ENCODE measurements at places on chromosomes 12 and 14.

DNA sequence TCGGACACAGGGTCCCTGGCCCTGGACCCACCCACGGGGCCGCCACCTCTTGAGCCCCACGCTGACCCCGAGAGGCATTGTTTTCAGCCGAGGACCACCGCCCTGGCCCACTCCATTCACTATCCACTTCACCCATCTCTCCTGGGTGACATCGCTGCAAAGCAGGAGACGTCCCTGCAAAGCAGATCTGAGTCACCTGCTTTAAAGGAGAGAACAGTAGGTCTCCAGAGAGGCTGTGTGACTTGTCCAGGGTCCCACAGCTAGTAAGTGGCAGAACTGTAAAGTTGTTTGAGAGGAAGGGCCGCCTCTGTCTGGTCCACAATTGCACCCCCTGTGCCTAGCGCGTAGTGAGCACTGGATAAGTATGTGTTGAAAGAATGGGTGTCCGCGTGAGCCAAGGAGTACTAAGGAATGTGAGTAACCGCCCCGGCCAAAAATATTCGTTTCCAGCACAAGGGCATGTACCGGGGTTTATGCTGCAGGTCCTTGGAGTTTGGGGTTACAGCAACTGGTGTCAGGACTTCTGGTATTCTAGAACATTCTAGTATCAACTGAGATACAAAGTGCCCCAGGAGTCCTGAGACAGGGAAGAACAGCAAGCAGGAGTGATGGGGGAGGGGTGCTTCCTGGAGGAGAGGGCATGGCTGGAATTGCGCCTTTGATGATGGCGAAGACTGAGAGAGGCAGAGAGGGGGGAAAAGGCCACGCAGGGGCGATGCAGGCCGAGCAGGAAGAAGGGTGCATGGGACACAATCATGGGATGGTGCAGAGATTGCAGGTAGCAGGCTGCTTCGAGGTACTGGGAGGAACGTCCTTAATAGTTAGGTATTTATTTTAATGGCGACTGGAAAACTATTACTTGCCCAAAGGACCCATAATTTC lies 91.1 kb downstream of the SCARB1 start:
- DNase-seq = no peak

DNA sequence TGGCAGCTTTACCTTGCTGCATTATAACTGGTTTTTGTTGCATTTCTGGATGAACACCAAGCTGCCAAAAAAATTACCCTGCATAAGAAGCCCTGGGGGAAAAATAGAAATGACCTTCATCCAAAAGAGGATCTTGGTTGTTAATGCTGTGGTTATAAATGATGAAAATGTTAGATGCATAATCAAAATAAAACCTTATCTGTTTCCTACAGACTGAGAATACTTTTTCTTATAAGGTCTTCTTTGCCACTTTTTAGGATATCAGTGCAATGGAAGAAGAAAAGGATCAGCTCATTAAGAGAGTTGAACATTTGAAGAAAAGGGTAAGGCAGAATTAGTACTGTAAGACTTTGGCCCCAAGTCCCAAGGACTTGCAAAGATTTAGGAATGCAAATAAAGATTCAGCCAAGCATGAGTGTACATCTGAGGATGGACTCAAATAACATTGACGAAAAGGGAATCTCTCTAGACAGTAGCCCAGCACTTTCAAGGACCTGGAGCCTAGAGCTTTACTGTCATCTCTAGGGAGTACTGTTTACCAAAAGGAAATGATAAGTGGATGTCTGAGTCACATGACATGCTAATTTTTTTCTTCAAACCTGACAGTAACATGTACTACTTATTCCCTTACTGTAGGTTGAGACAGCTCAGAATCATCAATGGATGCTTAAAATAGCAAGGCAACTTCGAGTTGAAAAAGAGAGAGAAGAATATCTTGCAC lies 10.7 kb downstream of the IFT81 start:
- DNase-seq = no peak

- DNase-seq = no peak
Observed at GRCh38 chr12:105706321-105706972, 376.0 kb downstream of the C12orf75 start.

GRCh38 chr12:48122065-48122834 lies 3.1 kb downstream of the PFKM start:
- DNase-seq = no peak

DNA sequence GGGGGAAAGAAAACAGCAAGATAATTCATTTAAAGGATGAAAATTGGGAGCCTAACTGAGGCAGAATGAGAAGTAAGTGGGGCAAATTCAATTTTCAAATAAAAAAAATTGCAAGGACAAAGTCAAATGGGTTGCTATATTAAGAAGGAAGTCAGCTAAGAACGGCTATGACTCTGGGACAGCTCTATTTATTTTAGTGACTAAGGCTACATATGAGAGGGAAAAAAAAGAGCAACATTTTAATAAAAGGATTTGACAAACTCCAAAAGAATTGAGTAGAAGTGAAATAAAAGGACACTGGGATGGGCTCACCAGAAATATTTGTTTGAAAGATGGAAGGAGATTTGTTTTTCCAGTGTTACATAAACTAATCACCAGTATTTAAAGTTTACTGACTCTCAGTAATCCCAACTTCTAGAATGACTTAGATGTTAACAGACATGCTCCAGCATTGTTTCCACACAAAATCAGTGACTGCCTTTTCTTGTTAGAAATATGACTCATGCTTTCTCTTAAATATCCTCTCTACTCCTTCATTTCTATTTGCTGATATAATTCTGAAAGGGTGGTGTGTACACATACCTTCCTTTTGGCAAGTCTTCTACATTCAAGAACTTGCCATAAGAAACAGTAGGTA lies 198.5 kb downstream of the SLC25A21 start:
- DNase-seq = no peak

GRCh38 chr14:59582161-59582560 lies 5.5 kb upstream of the CCDC175 start:
- no peak for DNase-seq

GRCh38 chr14:64159588-64159987 lies 134.6 kb downstream of the ESR2 start:
- DNase-seq = no peak

DNA sequence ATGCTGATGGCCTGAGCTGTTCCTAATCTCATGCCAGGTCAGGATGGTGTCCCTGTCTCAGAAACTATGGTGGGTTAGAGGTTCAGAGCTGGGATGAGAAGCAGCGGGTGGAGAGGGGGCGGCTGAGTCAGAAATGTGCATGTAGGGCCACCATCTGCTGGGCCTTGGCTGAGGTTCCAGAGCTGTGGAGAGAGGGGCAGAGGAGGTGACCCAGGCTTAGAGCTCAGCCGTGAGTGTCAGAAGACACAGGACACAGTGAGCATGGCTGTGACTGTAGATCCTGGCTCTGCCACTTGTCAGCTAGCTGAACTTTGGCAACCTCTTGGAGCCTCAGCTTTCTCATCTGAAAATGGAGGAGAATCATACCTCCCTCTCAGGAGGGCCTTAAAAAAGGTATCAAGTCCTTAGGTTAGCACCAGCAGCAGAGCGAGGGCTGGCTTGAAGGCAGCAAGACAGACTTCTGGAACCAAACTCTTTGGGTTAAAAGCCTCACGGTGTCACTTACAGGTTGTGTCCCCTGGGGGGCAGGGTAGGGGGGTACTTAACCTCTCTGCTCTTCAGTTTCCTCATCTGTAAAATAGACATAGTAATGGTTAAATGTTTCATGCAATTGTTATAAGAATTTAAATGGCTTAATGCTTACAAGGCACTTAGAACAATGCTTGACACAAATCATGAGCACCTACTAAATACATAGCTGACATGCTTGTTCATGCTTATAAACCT lies 34.8 kb downstream of the TMEM229B start:
- DNase-seq = no peak

DNA sequence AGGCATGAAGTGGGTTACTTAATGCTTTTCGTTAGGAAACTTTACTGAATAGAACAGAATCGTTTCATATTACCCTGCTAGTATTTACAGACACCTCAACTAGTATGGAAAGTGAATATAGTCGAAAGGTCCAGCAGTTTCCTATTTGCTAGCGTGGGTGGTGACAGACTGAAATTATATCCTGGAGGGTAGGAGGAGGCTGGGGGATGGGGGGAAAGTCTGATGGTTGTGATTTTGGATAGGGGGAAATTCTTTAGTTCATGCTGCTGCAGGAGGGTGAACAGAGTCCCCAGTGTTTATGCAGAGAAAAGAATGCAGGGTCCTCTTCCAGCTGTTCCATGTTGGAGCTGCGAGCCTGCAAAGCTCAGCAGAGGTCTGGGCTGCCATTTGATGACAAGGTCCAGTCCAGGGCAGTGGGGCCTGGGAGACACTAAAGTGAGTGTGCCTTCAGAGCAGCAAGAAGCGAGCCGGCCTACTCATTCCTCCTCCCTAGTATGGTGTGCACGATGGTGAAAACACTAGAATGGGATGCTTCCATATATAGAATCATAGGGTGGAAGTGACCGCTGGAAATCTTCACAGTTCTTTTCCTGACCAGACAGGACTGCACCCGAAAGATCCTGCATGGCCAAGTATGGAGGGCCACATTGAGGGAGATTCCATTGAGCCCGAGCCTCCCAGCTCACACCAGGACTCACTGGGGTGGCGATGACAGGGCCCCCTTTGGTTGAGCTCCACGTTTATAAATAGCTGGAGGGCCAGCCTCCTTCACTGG lies 2.1 kb downstream of the SAMD4A start:
- DNase-seq = no peak

- no peak for DNase-seq
Observed at GRCh38 chr12:59191372-59191771, 271.1 kb upstream of the LRIG3 start.

- DNase-seq = no peak
Observed at GRCh38 chr12:33533527-33533926, 93.9 kb upstream of the SYT10 start.

GRCh38 chr14:61555056-61555838 lies 140.1 kb upstream of the HIF1A start:
- no peak for DNase-seq

- no peak for DNase-seq
Observed at GRCh38 chr14:49497725-49498348, 88.3 kb downstream of the RPS29 start.

DNA sequence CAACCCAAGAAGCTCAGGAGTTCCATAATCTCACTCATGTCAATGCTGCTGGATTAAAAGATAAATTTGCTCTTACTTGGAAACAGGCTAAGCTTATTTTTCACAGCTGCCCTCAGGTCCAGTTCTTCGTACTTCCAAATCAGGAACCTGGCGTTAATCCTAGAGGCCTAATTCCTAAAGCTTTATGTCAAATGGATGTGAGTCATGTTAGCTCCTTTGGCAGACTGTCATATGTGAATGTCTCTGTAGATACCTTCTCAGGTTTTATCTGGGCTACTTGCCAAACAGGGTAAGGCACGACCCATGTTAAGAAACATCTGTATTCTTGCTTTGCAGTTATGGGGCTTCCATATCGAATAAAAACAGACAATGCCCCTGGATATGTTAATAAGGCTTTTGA lies 504.6 kb downstream of the ALG10 start:
- DNase-seq = no peak

- DNase-seq = no peak
Observed at GRCh38 chr12:101772012-101772775, 32.9 kb upstream of the SYCP3 start.

GRCh38 chr14:96586056-96586455 lies 83.9 kb downstream of the PAPOLA start:
- no peak for DNase-seq

- no peak for DNase-seq
Observed at GRCh38 chr12:84572196-84572595, 340.4 kb downstream of the SLC6A15 start.

DNA sequence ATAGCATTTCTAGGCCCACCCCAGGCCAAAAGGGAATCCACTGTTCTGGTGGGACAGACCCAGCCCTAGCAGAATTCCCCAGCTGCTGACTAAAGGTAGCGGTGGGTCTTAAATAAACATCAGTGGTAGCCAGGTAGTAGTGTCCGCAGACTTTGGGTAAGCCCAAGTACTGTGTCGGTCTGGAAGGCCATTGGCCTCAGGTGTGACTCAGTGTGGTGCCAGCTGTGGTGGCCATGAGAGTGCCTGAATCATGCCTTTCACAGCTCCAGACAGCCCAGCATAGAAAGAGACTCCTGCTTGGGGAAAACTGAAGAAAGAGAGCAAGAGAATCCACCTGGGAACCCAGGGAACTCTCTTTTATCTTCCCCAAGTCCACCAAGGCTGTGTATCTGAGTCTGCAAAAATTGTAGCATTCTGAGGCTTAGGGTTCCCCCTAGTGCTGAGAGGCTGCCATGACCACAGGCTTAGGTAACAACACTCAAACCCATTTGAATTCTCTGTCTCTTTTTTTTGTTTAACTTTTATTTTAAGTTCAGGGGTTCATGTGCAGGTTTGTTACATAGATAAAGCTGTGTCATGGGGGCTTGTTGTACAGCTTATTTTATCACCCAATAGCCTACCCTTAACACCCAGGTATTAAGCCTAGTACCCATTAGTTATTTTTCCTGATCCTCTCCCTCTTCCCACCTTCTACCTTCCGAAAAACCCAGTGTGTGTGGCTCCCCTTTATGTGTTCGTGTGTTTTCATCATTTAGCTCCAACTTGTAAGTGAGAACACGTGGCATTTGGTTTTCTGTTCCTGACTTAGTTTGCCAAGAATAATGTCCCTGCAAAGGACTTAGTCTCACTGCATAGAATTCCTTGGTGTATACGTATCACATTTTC lies 16.7 kb upstream of the CD163L1 start:
- peak; percentile 9 for DNase-seq

DNA sequence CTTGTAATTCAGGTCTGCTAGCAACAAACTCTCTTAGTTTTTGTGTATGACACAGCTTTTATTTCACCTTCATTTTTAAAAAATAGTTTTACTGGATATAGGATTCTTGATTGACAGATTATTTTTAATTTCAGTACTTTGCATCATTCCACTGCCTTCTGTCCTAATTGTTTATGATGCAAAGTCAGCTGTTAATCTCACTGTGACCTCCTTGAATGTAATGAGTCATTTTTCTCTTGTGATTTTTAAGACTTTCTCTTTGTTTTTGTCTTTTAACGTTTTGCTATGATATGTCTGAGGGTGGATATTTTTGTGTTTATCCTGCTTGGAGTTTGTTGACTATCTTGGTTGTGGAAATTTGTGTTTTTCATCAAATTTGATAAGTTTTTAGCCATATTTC lies 126.3 kb upstream of the FBXO33 start:
- DNase-seq = no peak

- no peak for DNase-seq
Observed at GRCh38 chr12:23775208-23775607, 174.3 kb downstream of the SOX5 start.

GRCh38 chr14:89911010-89911919 lies 43.3 kb downstream of the EFCAB11 start:
- no peak for DNase-seq

- no peak for DNase-seq
Observed at GRCh38 chr12:1845886-1846285, 25.5 kb downstream of the LRTM2 start.

DNA sequence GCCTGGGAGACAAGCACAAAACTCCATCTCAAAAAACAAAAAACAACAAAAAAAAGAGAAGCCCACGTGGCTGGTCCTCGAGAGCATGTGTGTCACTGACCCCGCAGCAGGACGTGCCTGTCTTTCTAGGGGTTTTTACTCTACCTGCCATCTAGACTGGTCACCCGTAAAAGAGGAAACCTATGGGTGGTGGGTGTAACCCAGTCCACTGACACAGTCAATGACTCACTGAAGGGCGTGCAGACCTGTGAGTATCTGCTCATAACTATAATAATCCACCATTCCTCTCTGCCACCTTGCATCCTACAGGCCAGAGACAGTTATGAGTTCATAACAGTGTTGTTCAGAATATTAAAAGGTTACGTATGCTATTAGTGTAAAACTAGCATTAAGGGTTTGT lies 4.6 kb downstream of the GOLGA3 start:
- DNase-seq = no peak
